SJSA1 (cell line): ENCODE measurements at places on chromosomes 4 and X. TPM values are rescaled to one million over a fixed set of nuclear protein-coding genes. Genes with fewer than 3 reads are reported as not detected.
A peak's percentile ranks its signal among the peaks of the same experiment; 100 is the strongest.

GRCh38 chrX:148504506-148504905 is 4.1 kb downstream of the AFF2 start:
- no peaks in the 10 kb centered on the region for H3K4me1 ChIP-seq
- no peak overlapping the region for H3K27ac ChIP-seq
- H3K4me3 ChIP-seq = no peak overlapping the region
- peaks cover 16% of the 10 kb centered on the region; the same call in 1 of the 2 replicates for H3K27me3 ChIP-seq
- H3K36me3 ChIP-seq = no peaks in the 10 kb centered on the region

- DNase-seq = no peak
- H3K27me3 ChIP-seq = no peaks in the 10 kb centered on the region
- H3K27ac ChIP-seq = no peak overlapping the region
- no peaks in the 10 kb centered on the region for H3K36me3 ChIP-seq
Observed at GRCh38 chr4:150181536-150181935, 103.3 kb downstream of the DCLK2 start.

DNA sequence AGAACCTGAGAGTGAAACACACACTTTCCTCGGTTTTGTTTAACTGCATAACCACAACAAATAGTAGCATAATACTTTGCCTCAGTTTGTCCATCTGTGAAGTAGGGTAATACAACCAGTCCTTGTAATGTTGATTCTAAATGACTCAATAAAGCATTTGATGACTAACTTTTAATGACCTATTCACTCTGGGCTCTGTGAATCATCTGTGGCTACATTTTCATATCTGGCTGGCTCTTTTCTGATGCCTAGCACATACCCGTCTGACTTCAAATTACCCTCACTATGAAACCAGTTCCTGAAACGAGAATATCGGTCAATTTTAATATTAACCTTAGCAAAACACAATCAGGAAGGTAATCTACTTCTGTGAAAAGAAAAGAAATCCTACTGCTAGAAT is 151.0 kb downstream of the SH2D1A start:
- H3K36me3 ChIP-seq = no peaks in the 10 kb centered on the region
- H3K4me3 ChIP-seq = no peak overlapping the region

ADAM29 gene
- total RNA-seq = not detected in 2 replicates

DNA sequence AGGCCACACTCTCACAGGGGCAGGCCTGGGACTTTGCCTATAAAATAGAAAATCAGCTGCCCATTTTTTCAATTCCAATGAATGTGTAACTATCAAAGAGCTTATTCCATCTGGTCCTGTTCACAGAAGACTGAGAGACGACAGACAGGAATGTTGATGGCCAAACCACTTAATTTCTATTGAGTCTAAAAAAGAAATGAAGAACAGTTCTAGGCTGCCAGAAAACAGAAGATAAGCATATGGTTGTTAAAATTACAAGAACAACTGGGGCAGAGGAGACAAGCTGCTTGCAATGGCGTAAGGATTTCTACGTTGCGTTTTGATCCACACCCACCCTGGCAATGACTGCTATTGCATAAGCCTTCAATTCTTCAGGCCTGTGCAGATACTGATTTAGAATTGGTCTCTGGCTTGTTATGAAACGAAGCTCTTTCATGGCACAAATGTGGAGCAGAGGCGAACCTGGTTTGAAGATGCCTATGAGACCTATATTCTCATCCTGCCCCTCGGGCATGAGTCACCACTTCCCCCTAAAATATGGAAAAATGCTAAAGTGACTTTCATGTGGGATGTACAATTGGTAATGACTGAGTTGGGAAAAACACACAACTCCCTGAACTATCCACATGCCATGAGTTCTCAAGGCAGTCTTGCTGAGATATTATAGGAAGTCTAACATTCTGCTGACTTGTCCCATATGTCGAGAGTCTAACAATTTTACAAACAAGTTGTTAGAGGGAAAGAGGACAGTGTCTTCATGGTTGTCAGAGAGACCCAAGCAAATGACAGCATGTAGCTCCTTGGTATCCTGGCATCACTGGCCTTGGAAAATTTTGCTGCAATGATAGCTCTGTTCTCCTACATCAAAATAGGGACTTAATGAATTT is 37.9 kb upstream of the SORBS2 start:
- H3K27me3 ChIP-seq = no peaks in the 10 kb centered on the region
- no peak for DNase-seq
- H3K27ac ChIP-seq = no peak overlapping the region
- no peak overlapping the region for H3K4me3 ChIP-seq

GRCh38 chrX:154013614-154014360 is 5.9 kb downstream of the IRAK1 start:
- no peaks in the 10 kb centered on the region for H3K27me3 ChIP-seq
- DNase-seq = peak; percentile 38
- H3K4me1 ChIP-seq = peaks cover 7% of the 10 kb centered on the region
- H3K36me3 ChIP-seq = peaks cover 48% of the 10 kb centered on the region

DNA sequence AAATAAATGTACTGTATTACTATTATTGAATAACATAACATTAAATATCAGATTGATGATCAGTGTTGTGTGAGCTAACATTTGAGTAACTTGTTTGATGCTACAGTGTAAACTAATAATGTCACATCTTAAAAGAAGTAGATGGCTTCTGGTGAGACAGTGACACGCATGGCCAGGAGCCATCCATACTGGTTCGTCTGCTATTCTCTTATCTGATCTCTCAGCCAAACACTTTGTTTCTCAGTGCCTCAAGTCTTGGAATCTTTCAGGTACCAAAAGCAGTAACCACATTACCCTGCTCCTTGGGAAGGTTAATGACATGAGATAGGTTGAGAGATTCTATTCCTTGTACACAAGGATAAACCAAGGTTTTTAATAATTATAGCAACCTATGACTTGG is 198.1 kb upstream of the IGFBP7 start:
- no peak for DNase-seq
- no peak overlapping the region for H3K27ac ChIP-seq
- no peaks in the 10 kb centered on the region for H3K36me3 ChIP-seq
- no peaks in the 10 kb centered on the region for H3K4me1 ChIP-seq
- peaks cover 5% of the 10 kb centered on the region; the same call in 1 of the 2 replicates for H3K27me3 ChIP-seq

PAGE5 gene
- not detected in 2 replicates for total RNA-seq

- H3K4me3 ChIP-seq = no peak overlapping the region
- no peak overlapping the region for H3K27ac ChIP-seq
- no peaks in the 10 kb centered on the region for H3K36me3 ChIP-seq
- 0 out of 2 replicates have a peak, but pooled peaks cover 7% of the 10 kb centered on the region for H3K27me3 ChIP-seq
Observed at GRCh38 chr4:68299492-68300457, 50.1 kb downstream of the YTHDC1 start.

DNA sequence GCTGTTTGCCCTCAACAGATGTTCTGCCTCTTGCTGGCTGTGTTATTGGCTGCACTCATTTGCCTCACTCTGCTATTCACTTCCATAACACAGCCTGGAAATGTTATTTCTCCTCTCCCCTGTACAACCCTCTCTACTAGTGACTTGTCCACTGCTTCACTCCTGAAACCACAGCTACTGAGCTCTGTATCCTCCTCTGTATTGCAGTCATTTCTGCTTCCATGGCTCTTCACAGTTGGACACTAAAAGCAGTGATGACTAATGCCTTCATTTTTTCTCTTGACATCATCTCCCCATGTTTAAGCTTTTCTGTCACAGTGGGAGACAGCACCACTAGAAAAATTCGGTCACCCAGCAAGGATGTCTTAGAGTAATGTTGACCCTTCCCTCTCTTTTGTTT is 123.0 kb upstream of the PPP1R2C start:
- H3K4me1 ChIP-seq = no peaks in the 10 kb centered on the region
- no peaks in the 10 kb centered on the region for H3K36me3 ChIP-seq
- no peak for DNase-seq
- H3K4me3 ChIP-seq = no peak overlapping the region
- no peak overlapping the region for H3K27ac ChIP-seq
- H3K27me3 ChIP-seq = no peaks in the 10 kb centered on the region

TREX2 gene
- total RNA-seq = 0.39 TPM in 1 of 2 replicates, not detected in the other

- H3K4me1 ChIP-seq = no peaks in the 10 kb centered on the region
- H3K27me3 ChIP-seq = no peaks in the 10 kb centered on the region
- no peak for DNase-seq
- no peak overlapping the region for H3K4me3 ChIP-seq
Observed at GRCh38 chr4:152165146-152165545, 370.7 kb downstream of the FBXW7 start.

MEPE gene
- total RNA-seq = 0.24 TPM in 1 of 2 replicates, not detected in the other

SFRP2 gene
- not detected in 2 replicates for total RNA-seq

GRCh38 chrX:2679534-2680485 is 11.3 kb upstream of the CD99 start:
- no peak overlapping the region for H3K4me3 ChIP-seq
- H3K27ac ChIP-seq = no peak overlapping the region
- H3K4me1 ChIP-seq = peaks cover 38% of the 10 kb centered on the region
- H3K36me3 ChIP-seq = no peaks in the 10 kb centered on the region
- no peaks in the 10 kb centered on the region for H3K27me3 ChIP-seq
- DNase-seq = no peak

- peaks cover 2% of the 10 kb centered on the region; the same call in 1 of the 2 replicates for H3K27me3 ChIP-seq
- H3K27ac ChIP-seq = no peak overlapping the region
- DNase-seq = no peak
- H3K4me3 ChIP-seq = no peak overlapping the region
- H3K4me1 ChIP-seq = no peaks in the 10 kb centered on the region
Observed at GRCh38 chr4:113101669-113102068, 52.2 kb downstream of the ANK2 start.

TRAM1L1 gene
- total RNA-seq = 5.3 and 5.7 TPM in 2 replicates

KLHL4 gene
- total RNA-seq = 0.69 and 3.9 TPM in 2 replicates

BBS12 gene
- 2.9 and 3.3 TPM in 2 replicates for total RNA-seq

DNA sequence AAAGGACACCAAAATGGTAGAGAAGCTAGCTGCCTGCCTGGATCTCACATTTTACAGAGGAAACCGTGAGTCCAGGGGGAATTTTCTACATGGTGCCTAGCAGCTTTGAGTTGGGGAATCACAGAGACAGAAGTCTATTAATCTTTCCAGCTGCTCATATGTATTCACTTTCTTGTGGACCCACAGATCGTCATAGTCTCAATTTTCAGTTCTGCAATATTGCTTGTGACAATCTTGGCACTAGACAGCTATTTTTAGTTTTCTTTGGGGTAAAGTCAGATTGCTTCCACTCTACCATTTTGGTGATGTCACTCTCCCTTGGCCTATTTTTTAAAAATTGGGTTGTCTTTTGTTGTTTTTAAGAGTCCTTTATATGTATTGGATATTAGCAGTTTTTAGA is 233.4 kb upstream of the STK26 start:
- H3K27me3 ChIP-seq = no peaks in the 10 kb centered on the region
- no peak overlapping the region for H3K4me3 ChIP-seq
- no peak overlapping the region for H3K27ac ChIP-seq
- DNase-seq = no peak

GYPA gene
- total RNA-seq = not detected in 2 replicates

DNA sequence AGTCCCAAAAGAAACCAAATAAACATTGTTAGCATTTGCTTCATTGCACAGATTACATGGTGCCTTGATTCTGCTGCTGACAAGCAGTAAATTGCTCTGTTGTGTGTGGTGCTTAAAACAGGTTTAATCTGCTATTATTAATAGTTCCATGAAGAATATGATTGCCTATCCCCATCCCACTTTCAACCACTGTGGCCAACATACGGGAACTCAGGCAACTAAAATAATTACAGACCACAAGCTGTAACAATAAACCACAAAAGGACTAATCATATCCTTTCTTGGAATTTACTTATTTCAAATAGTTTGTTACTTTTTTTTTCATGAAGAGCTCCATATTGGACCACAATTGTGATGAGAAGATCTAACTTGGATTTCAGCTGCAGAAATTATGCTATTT is 131.5 kb downstream of the PACRGL start:
- DNase-seq = no peak
- no peaks in the 10 kb centered on the region for H3K36me3 ChIP-seq
- no peaks in the 10 kb centered on the region for H3K4me1 ChIP-seq

- no peak overlapping the region for H3K27ac ChIP-seq
- no peaks in the 10 kb centered on the region for H3K27me3 ChIP-seq
- peaks cover 17% of the 10 kb centered on the region for H3K36me3 ChIP-seq
- peak; percentile 57 for DNase-seq
Observed at GRCh38 chr4:76744241-76744921, 153.6 kb downstream of the SOWAHB start.

ARHGEF9 gene
- total RNA-seq = 15.1 and 17.8 TPM in 2 replicates

- 0 out of 2 replicates have a peak, but pooled peaks cover 2% of the 10 kb centered on the region for H3K36me3 ChIP-seq
- H3K27me3 ChIP-seq = no peaks in the 10 kb centered on the region
- H3K4me3 ChIP-seq = no peak overlapping the region
- peaks cover 4% of the 10 kb centered on the region; the same call in 1 of the 2 replicates for H3K4me1 ChIP-seq
- no peak overlapping the region for H3K27ac ChIP-seq
- no peak for DNase-seq
Observed at GRCh38 chrX:23664496-23664895, 2.8 kb upstream of the PRDX4 start.

GRCh38 chr4:61375301-61375700 is 175.2 kb downstream of the ADGRL3 start:
- no peaks in the 10 kb centered on the region for H3K36me3 ChIP-seq
- DNase-seq = no peak
- H3K4me1 ChIP-seq = no peaks in the 10 kb centered on the region
- no peaks in the 10 kb centered on the region for H3K27me3 ChIP-seq

DNA sequence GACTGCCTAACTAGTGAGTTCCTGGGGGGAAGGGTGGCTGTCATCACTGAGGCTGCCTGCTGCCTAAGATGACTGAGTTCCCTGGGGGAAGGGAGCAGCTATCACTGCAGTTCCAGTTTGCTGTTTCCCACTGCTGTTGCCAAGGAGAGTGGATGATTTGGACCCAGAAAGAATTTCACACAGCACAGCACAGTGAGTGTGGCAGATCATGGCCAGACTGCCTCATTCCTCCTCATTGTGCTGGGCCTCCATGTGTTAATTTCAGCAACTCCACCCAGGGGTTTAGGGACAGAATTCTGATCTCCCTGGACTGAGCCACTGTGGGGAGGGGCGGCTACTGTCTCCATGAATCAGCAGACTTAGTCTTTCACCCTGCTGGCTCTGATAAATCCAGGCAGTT is 125.0 kb downstream of the TEX13C start:
- no peak for DNase-seq
- H3K27ac ChIP-seq = no peak overlapping the region
- no peaks in the 10 kb centered on the region for H3K4me1 ChIP-seq
- no peaks in the 10 kb centered on the region for H3K36me3 ChIP-seq

PHOX2B gene
- not detected in 2 replicates for total RNA-seq

- H3K4me1 ChIP-seq = no peaks in the 10 kb centered on the region
- H3K27ac ChIP-seq = no peak overlapping the region
- H3K27me3 ChIP-seq = no peaks in the 10 kb centered on the region
- no peaks in the 10 kb centered on the region for H3K36me3 ChIP-seq
- no peak overlapping the region for H3K4me3 ChIP-seq
Observed at GRCh38 chr4:88759895-88760290, 62.3 kb upstream of the NAP1L5 start.

DNA sequence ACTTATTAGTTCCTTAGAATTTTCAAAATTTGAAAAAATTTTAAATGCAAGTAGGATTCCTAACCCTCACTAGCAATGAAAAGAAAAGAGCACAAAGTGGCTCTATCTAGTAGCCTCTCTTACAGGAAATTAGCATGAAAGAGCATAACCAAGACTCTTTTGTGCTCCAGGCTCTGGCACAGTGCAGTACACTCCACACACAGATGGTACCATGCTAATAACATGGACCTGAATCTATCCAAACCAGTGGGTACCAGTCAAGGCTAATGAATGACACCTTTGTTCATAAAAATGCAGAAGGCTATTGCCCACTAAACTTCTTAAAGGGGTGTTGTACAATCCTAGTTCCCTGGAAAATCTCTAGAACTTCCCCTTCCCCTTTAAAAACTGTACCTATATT is 119.0 kb downstream of the MANBA start:
- H3K4me3 ChIP-seq = no peak overlapping the region
- no peak overlapping the region for H3K27ac ChIP-seq
- H3K27me3 ChIP-seq = no peaks in the 10 kb centered on the region
- no peak for DNase-seq

PPARGC1A gene
- 0.18 and 0.19 TPM in 2 replicates for total RNA-seq

GRCh38 chrX:74535408-74536151 is 78.8 kb downstream of the RLIM start:
- H3K36me3 ChIP-seq = no peaks in the 10 kb centered on the region
- peak overlapping the region; percentile 90 for H3K27ac ChIP-seq
- H3K4me3 ChIP-seq = peak overlapping the region; percentile 39
- H3K4me1 ChIP-seq = peaks cover 43% of the 10 kb centered on the region
- no peaks in the 10 kb centered on the region for H3K27me3 ChIP-seq
